CD4-positive, alpha-beta T cell treated with Interleukin-17A for 4 hours (primary cell): ENCODE measurements at places on chromosomes 1 and 21.
A peak's percentile ranks its signal among the peaks of the same experiment; 100 is the strongest.

- DNase-seq: no peak
Measured at GRCh38 chr21:34913811-34914210, 135.3 kb downstream of the RUNX1 start.

DNA sequence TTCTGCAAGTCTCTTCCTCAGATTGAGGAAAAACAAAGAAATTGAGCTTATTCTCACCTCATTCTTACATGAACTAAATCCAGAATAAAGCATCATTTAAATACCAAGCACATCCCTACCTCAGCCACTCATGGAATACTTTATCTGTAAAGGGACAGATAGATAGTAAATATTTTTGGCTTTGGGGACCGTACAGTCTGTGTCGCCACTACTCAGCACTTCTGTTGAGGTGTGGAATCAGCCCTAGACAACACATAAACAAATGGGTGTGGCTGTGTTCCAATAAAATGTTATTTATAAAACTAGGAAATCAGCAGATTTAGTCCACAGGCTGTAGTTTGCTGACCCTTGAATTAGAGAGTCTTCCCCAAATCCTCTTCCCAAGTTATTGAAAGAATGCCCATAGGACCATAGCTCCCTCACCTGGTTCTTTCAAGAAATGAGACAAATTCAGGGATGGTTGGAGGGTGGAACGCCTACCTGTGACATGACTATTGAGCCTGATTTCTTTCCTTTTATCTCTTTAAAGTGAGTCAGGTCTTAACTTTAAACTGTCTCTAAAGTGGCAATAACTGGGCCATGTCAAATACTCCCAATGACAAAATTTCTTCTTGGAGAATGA is 878.5 kb downstream of the USP25 start:
- no peak for DNase-seq

DNA sequence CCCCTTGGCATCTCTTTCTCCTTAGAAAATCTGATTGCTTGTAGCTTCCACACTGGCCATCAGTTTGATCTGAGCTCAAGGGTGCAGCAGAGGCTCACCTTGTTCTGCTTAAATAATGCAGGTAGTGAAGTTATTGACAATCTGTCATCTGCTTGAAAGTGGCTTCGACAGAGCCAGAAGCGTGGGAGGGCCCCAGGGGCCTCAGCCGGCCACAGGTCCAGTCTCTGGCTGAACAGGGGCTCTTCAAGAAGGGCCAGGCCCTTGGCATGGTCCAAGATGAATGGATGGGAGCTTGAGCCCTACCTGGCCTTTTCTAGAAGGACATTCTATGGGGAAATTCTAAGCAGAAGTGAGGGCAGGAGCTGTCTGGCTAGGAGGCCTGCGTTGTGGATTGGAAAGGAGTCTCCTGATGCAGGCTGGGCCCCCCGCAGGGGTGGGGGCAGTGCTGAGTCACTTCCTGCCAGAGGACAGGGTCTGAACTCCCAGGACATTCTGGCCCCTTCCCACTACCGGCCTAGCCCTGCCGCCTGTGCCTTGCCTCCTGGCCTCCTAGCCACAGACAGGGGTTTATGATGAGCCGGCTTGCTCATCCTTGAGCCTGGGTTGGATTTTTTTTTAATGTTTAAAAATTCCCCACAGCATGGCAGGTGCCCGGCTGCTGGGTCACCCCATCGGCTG is 162.3 kb upstream of the VAMP3 start:
- no peak for DNase-seq

GRCh38 chr1:243623841-243624240 is 226.2 kb downstream of the AKT3 start:
- DNase-seq: no peak

- DNase-seq: no peak
Measured at GRCh38 chr1:103387898-103388297, 137.6 kb upstream of the RNPC3 start.

DNA sequence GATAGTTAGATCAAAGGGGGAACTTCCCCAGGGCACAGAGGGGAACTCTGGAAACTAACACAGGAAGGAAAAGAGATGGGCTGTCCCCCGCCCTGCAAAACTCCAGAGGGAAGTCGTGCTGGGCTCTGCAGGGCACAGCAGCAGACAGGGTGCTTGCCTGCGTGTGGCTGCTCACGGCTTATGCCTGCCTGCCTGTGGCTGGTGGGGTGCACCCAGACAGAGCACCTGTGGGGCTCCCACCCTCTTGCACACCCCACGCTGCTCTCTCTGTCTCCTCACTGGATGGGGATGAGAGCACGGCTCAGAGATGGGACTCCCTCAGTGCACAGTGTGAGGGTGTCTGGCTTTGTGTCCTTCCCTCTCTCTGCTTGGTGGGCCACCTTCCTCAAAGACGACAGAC is 13.5 kb upstream of the ETV3L start:
- no peak for DNase-seq

- DNase-seq: no peak
Measured at GRCh38 chr1:165187031-165188009, 169.2 kb downstream of the LMX1A start.

- DNase-seq: no peak
Measured at GRCh38 chr1:208047476-208047934, 136.6 kb upstream of the CD34 start.

DNA sequence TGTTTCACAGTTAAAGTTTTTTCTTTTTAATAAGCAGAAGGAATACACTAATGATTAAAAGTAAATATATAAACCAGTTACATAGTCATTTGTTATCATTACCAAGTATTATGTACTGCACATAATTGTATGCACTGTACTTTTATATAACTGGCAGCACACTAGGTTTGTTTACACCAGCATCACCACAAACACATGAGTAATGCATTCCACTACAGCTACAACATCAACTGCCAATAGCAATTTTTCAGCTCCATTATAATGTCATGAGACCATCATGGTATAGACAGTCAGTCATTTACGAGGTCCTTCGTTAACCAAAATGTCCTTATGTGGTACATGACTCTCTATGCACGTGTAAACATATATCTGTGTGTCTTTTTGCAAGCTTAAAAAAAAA is 35.2 kb downstream of the SCYL3 start:
- no peak for DNase-seq

GRCh38 chr1:61301824-61302657 is 219.7 kb downstream of the NFIA start:
- DNase-seq: no peak

DNA sequence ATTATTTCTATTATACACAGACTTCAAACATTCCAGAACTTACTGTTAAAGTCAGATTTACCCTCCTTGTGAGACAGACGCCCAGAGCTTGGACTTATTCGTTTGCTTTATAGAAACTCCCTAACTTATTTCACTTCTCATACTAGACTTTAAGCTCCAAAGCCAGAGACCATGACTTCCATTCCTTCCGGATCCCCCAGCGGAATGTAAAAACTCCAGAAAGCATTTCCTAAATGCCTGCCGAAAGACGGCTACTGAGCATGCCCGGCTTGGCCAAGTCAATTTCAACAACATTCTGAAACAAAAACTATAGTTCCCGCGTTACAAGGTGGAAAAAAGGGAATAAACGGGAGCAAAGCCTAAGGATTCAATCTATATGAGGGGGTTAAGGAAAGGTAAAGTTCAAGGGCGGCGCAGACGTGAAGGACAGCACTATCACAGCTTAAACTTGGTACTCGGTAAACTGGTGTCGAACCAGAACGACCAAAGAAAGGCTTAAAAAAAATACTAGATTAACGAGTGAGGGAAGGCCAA is 1.1 kb downstream of the USP48 start:
- DNase-seq: no peak

- no peak for DNase-seq
Measured at GRCh38 chr1:194734970-194735369, 1548.6 kb upstream of the B3GALT2 start.

DNA sequence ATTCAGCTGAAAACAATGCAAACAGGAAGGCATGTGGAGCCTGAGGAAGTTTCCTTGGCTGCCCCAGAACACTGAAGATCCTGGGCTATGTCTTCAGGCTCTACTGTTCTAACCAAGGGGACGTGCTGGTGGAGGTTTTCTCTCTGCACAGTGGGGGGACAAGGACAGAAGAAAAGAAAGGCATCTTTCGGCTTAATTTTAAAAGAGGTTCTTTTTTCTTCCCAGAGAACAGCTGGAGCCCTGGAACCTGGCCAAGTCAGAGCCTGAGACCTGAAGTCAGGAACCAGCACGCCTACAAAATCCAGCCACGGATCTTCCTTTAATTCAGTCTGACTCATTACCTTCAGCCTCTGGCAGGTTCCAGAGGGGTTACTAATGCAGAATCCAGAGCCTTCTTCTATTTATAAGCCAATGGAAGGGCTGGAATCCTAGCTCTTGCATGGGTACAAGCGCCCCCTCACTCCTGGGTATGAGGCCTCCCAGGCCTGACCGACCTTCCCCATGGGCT is 19.8 kb downstream of the CTNNBIP1 start:
- DNase-seq: no peak

GRCh38 chr1:20376880-20377494 is 86.3 kb downstream of the VWA5B1 start:
- peak; percentile 55 for DNase-seq

DNA sequence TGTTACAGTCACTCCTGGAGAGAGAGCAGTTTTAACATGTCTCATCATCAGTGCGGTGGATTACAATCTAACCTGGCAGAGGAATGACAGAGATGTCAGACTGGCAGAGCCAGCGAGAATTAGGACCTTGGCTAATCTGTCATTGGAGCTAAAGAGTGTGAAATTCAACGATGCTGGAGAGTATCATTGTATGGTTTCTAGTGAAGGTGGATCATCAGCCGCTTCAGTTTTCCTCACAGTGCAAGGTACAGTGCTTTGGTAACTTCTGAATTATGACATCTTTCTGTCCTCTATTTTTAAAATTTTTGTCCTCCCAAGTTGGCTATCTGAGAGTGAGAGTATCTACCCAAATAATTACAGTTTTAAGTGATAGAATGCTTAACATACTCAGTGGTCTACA is 199.4 kb downstream of the HMCN1 start:
- no peak for DNase-seq

DNA sequence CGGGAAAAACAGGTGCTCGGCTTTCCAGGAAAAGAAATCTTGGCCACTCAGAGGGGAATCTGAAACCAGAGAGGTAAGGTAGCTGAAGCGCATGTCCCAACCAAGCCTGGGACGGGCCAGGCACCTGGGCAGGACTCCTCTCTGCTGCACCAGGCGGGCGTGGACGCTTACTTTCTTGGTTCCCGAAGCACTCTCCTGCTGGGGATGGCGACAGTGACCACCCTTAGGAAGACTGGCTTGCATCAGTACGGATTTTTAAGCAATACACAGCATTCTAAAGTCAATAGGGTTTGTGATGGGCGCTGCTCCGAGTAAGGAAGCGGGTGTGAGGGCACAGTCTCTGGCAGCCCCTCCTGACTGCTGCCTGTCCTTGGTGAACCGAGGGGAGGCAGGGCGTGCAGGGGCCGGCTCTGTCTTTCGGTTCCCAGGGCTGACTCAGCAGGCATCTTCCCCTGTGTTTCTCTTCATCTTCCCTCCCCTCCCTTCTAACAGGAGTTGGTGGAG is 74.9 kb upstream of the ANGPTL1 start:
- DNase-seq: no peak

- DNase-seq: no peak
Measured at GRCh38 chr1:186620566-186621350, 59.5 kb downstream of the PTGS2 start.

DNA sequence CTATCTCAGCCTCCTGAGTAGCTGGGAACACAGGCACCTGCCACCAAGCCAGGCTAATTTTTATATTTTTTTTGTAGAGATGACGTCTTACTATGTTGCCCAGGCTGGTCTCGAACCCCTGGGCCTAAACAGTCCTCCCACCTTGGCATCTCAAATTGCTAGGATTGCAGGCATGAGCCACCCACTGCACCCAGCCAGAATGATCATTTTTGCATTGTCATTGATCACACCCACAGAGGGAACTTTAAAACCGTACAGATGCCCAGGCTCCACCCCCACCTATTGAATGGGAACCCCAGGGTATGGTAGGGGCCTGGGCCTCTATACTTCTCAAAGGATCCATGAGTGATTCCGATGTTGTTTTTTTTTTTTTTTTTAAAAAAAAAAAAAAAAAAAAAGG is 36.7 kb downstream of the ETNK2 start:
- DNase-seq: no peak

DNA sequence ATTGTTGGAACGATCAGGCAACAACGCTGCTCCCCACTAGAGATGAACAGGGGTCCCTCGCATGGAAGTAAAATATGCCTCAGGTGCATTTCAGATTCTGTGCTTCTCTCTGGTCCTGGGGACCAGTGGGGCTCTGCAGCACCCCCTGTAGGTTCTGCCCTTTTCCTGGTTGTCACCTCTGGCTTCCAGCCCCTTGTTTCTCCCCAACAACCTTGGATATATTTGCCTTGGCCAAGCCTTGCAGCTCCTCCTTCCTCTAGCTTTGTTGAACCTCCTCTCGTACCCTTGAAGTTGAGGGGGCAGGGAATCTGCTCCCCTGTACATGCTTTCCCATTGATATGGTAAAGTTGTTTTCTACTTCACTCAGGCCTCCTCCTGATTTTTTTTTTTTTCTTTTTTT is 5.4 kb upstream of the RGSL1 start:
- no peak for DNase-seq

DNA sequence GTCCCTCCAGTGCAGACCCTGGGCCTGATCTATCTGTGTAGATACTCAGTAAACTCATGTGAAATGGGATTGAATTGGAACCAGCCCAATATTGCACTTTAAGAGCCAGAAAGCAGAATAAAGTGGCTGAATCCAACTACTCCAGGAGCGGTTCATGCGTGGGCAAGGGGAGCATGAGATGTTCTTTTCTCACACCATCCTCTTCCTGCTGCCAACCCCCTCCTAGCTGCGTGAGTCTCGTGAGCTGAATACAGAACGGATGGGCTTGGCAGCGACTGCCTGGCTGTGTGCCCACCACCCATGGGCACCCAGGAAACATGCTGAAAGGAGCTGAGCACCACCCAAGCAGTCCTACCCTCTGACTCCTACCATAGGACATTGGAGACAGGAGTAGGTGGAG is 128.3 kb downstream of the ELAVL4 start:
- DNase-seq: no peak

DNA sequence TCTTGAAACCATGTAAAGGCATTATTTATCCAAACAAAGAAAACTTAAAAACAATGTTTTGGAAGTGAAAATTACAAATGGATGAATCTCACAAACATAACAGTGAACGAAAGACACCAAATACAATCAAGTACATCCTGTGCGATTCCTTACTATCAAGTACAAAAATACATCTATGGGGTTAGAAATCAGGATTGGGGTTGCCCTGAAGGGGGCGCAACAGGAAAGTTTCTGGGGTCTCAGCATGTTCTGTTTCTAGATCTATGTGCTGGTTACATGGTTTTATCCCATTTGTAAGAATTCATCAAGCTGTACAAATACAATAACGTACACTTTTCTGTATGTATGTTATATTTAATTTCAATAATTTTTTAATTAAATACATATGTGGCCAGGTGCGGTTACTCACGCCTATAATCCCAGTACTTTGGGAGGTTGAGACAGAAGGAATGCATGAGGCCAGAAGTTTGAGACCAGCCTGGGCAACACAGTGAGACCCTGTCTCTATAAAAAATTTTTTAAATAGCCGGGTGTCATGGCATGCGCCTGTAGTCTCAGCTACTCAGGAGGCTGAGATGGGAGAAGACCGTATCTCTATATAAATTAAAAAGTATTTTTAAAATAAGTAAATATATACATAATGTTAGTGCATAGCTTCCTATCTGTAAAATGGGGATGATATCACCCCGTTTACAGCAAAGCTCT is 121.5 kb upstream of the SOD1 start:
- DNase-seq: peak; percentile 33
